ENCODE measurements at places on chromosomes 7 and 10.

DNA sequence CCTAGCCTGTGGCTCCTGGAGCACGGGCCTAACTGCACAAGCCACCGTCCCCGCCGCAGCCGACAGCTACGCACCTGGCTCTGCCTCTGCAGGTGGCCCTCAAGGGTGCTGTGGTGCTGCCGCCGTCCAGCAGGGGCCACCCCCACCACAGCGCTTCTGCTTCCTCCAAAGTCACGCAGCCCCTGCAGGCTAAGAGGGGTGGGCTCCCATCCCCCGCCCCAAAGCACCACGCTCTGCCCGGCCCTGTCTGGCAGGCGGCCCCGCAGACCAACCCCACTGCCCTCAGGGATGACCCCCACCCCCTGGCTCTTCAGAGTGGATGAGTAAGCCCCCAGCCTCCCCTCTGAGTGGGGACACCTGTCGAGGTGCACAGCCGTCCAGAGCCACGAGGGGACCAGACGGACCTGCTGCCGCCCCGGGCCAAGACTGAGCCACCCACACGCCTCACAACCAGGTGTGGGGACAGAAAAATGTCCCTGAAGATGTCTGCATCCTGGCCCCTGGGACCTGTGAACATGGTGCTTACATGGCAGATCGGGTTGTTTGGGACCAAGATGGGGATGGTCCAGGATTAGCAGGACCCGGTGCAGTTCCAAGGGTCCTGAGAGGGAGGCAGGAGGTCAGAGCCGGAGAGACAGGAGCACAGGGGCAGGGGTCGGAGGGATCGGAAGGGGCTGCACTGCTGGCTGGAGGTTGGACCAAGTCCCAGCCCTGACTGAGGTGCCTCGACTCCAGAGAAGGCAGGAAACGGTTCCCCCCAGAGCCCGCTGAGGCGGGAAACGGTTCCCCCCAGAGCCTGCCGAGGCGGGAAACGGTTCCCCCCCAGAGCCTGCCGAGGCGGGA is 9.0 kb upstream of the ADAP1 start:
- no peak for DNase-seq

DNA sequence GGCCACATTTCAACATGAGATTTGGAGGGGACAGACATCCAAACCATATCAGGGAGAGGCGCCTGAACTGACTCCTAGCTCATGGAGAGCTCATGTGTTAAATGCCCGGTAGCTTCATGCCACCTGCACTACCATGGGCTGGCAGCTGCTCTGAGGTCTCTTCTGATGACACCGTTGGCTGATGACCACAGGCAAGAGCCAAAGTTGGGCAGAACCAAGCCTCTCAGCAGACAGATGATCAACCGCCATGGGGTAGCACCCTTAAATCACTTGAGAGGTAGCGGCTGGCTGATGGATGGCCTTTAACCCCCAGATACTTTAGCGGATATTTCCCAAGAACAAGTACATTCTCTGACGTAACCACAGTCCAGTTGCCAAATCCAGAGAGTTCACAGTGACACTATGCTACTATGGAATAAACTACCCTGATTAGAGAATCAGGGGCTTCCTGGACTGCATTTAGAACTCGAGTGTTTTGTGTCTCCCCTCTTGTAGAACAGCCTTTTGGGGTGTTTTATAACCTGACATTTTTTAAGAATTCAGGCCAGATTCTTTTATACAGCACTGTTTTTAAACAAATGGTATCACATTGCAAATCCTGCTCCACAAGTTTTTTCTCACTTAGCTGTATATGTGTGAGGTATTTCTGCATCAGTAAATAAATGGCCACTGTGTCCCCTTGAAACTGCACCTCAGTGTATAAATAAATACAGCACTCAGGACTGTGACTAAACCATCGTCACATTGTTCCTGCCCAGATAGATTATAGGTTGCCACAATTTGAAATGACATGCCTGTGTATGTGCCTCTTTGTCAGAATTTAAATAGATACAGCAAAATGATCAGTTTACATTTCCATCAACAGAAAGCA is 30.8 kb upstream of the DRGX start:
- no peak for DNase-seq

GRCh38 chr7:82964150-82964882 is 198.4 kb downstream of the PCLO start:
- no peak for DNase-seq

DNA sequence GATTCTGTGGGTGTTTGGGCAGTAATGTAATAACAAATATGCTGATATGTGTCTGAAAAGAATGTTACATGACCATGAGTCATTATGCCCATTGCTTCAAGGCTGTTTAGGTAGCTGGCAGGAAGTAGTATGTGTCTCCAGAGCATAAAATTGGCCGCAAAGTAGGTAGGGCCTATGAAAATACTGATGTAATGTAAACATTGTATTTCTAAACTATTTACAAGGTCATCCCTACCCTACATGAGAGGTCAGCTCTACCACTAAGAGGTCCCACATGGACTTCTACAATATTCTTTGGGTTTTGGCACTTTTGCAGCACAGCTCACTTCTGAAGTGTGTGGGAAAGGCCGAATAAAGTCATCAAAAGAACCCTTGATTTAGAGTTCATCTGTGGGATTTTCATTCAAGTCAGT is 301.9 kb downstream of the AHR start:
- no peak for DNase-seq

GRCh38 chr7:1987084-1987535 is 245.6 kb downstream of the MAD1L1 start:
- no peak for DNase-seq

DNA sequence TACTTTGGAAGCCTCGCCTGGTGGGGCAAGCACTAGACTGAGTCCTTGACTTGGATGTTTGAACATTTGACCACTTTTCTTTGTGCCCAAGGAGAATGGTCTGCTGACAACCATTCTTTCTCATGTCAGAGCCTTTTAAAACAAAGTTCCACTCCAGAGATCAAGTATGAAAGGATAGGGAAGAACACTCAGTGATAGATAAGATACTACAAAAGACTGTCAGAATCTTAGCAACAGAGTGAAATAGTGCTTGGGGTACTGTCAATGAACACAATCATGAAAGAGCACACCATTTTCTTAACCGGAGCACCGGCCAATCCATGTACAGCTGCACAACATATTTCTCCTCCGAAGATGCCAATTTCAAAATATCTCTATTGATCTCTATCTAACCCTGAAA is 82.8 kb upstream of the ADO start:
- no peak for DNase-seq

GRCh38 chr10:12685261-12686058 is 316.1 kb downstream of the CCDC3 start:
- no peak for DNase-seq

DNA sequence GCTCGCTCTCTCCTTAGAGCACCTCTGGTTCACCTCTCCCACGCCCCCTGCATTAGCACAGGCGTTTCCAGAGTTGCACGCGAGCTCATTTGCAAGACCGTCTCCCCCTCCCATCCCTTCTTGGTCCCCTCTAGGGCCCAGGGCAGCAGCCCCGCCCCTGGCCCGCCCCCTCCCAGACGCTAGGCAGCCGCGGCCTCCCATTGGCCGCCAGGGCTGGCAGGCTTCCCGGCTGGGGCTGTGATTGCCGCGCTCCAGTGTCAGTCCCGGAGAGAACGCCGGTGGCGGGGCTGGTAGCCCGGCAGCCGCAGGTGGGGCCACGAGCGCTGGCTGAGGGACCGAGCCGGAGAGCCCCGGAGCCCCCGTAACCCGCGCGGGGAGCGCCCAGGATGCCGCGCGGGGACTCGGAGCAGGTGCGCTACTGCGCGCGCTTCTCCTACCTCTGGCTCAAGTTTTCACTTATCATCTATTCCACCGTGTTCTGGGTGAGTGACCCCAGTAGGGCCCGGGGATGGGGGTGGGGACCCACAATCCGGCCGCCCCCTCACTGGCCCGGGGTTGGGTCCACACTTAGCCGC is at the start of gene TSPAN15:
TSS of gene TSPAN15 (plus strand) at position 257 of the 575 bp plus-strand sequence. CDS start at position 387, 130 bp downstream.
- peak; percentile 87 for DNase-seq

DNA sequence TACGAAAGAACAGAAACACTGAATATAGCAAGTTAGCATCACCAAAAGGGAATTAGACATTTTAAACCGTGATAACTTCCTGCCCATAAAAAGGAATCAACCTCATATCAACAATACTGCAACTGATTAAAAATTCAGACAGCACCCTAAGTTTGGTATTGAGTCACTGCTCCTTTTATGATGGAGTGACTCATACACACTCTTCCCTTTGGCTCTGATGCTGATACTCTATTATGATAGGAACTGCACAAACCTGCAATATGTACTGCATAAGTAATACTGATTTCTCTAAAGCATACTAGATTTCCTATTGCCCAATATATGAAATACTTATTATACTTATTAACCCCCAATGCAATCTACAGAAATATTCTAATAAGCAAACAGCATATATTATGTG is 118.7 kb downstream of the PARD3 start:
- DNase-seq, result no peak

- no peak for DNase-seq
Observed at GRCh38 chr10:20993389-20993788, 96.3 kb upstream of the NEBL start.

DNA sequence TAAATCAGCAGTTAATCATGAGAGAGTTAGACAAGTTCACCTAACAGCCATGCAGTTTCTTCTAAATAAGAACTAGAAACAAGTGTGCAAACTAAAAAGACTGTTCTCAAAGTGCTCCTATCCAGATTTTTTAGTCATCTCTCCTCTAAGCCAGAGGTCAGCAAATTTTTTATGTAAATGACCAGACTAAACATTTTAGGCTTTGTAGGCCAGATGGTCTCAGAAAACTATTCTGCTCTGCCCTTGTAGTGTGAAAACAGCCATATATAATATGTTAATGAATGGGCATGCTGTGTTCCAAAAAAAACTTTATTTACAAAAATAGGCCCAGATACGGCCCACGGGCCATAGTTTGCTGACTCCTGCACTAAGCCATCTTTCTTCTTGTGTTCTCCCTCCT is 263.0 kb upstream of the LRRN3 start:
- DNase-seq, result no peak

GRCh38 chr10:60728056-60728455 is 50.2 kb upstream of the CDK1 start:
- no peak for DNase-seq

DNA sequence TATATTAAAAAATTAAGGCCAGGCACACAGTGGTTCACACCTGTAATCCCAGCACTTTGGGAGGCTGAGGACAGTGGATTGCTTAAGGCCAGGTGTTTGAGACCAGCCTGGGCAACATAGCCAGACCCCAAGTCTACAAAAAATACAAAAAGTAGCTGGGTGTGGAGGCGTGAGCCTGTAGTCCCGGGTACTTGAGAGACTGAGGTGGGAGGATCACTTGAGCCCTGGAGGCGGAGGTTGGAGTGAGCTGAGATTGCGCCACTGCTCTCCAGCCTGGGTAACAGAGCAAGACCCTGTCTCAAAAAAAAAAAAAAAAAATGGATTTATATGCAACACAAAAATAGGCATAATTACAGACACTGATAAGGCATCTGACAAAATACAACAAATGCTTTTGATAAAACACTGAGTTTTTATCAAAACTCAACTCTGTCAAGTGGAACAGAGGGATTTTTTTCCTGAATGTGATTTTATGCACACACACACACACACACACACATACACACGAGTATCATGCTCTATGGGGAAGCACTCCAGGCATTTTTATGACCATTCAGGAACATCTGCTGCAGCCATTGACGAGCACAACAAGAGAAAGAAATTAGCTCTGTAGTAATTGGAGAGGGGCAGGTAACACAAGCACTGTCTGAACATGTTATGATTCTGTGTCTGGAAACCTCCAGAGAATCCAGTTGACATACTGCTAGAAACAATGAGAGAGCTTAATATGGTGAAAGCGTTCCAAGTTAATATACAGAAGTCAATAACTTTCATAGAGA is 193.1 kb downstream of the WDR37 start:
- DNase-seq, result no peak

DNA sequence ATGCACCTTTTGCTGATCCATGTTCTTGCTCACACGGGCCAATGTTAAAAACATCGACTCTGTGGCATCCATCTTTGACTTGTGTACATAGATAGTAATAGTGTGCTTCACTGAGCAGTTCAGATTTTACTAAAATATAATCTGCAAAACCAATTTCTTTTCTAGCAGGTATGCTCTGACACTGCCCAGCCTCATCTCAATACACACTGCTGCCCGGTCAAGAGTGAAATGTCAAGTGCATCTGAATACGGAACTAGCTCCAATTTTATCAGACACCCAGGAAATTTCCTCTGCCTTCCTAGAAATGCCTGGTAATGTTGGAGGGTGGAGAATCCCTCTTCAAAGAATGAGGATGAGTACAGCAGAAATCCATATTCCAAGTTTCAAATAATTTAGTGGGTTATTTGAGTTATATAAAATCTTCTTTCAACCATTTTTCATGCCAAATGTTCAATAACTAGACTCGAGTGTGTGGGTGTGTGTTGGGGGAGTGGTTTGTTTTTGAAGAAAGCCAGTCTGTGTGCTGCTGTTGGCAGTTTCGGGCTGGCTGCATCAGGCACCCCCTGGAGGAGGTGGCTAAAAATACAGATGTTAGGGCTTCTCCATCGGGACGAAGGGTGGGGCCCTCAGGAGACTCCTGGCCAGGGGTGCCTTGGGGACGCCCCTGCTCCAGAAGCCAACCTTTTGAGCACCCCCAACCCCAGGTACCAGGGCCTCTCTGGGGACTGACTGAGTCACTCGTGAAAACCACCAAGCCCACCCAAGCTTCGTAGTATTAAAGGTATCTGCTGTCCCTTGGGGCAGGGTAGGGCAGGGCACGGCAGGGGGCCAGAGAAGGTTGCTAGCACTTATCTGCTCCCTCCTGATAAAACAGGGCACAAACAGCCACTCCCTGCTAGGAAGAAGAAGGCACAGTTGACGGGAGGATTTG is 15.4 kb downstream of the CTBP2 start:
- no peak for DNase-seq

- peak; percentile 75 for DNase-seq
Observed at GRCh38 chr7:65269150-65269856, 104.4 kb upstream of the ZNF92 start.

DNA sequence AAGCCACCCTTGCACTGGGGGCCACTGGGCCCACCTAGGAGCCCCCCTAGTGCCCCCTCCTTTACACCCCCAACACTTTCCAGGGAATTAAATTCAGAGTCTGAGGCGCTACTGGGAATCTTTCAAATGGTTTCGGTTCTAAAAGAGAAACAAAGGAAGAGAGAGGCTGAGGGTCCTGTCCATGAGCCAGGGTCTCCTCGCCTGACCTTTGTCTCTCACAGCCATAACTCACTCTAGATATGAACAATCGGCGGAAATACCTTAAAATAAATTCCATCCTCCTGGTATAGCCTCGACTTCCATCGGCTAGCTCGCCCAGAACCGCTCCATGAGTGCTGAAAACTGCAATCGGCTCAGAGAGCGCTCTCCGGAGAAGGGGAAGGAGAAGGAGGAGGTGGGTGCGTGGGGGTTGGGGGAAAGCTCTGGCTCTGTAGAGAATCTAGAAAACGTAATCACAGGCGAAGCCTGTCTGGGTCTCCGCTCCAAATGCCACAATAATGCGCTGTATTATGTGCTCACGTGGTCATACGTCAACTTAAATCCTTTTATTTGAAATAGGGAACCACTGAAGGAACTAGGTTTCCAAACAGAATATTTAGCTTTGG is 12.6 kb downstream of the HOXA4 start:
- DNase-seq, result no peak

- no peak for DNase-seq
Observed at GRCh38 chr7:5495581-5496375, 72.1 kb upstream of the TNRC18 start.

GRCh38 chr10:71375952-71376351 is 20.8 kb upstream of the CDH23 start:
- no peak for DNase-seq
